ENCODE measurements at places on chromosomes 13 and 19.

DNA sequence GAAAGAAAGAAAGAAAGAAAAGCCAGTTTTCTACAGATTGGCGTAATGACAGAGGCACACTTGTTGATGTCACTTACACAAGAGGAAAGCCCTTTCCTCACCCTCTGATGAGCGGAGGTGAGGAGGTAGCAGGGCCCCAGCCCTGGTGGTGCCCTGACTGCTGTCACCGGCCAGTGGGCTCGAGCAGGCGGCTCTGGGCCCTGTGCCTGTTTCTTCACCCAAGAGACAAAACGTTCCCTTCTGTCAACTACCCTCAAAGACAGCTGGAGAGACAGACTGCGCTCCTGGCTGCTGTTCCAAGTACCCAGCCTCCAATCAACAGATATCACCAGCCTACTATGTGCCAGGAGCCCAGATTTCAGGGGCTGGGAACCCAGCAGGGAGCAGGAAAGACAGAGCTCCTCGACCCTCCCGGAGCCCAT lies 10.1 kb downstream of the EPS15L1 start:
- DNase-seq, result no peak

GRCh38 chr19:40191836-40192646 lies 815 bp downstream of the MAP3K10 start:
- peak; percentile 30 for DNase-seq

DNA sequence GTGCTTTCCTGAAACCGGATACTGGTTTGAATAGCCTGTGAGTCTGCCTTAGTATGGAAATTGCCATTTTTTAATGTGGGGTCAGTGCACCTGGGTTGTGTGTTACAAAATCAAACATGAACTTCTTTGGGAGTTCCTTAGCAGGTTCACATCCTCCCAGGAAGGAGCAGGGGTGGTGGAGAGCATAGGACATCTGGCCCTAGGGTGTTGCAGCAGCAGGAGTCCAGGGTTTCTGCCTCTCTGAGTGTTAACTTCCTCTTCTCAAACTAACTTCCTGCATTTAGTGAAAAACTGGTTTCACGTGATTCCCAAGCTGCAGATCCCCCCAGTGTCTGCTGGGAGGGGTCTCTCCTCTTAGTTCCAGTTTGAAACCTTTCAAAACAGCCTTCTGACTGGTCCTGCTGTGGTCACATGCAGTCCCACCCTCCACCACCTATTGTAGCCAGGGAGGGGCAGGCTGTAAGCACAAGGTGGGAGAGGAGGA lies 7.2 kb downstream of the RNASEH2B start:
- no peak for DNase-seq

DNA sequence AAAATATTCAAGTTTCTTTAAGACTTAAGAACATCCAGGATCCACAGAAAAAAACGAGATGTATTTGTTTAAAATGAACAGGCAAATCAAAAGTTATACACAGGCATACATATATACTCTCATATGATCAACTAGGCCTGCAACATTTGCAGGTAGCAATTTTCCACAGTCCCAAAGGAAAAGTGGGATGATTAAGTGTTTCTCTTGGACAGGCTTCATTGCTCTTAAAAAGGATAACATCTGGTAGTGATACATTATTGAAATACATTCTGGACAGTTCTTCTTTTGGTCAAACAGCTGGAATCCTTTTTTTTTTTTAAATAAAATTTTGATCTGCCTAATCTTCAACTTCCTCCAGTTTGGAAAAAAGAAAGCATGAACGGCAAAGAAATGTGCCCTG lies 114.8 kb upstream of the TDRD3 start:
- no peak for DNase-seq

Data from lung (tissue), 17 donors.